Ovary (tissue), 10 donors: ENCODE measurements at places on chromosomes 11 and 22. TPM values are rescaled to one million over a fixed set of nuclear protein-coding genes. Genes with fewer than 3 reads are reported as not detected.

DNA sequence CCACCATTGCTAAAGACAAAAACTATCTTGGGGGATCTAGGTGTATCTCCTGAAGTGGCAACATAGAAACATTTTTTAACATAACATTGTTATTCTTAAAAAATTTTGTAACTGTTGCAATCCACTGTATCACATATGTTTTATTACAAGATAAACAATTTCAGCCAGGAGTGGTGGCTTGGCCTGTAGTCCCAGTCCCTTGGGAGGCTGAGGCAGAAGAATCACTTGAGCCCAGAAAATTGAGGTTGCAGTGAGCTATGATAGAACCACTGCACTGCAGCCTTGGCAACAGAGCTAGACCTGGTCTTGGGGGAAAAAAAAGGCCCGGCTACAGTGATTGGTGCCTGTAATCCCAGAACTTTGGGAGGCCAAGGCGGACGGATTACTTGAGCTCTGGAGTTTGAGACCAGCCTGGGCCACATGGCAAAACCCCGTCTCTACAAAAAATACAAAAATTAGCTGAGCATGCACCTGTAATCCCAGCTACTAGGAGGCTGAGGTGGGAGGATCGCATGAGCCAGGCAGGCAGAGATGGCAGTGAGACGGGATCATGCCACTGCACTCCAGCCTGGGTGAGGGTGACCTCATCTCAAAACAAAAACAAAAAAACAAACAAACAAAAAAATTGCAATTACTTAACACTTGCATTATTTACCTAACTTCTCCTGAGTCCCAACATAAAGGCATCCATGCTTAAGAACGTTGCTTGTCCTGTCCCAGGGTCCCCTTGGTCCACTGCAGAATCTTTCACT, 1.5 kb upstream of the DEPDC5 start:
- DNase-seq: no peak

GRCh38 chr11:25855916-25856315, 476.0 kb upstream of the ANO3 start:
- no peak for DNase-seq

- no peak for DNase-seq
Observed at GRCh38 chr22:17281440-17281841, 62.2 kb upstream of the ADA2 start.

GRCh38 chr11:28922386-28922981, 814.3 kb downstream of the METTL15 start:
- no peak for DNase-seq

GRCh38 chr22:48227341-48228018, 1465.0 kb downstream of the TBC1D22A start:
- DNase-seq: no peak

DNA sequence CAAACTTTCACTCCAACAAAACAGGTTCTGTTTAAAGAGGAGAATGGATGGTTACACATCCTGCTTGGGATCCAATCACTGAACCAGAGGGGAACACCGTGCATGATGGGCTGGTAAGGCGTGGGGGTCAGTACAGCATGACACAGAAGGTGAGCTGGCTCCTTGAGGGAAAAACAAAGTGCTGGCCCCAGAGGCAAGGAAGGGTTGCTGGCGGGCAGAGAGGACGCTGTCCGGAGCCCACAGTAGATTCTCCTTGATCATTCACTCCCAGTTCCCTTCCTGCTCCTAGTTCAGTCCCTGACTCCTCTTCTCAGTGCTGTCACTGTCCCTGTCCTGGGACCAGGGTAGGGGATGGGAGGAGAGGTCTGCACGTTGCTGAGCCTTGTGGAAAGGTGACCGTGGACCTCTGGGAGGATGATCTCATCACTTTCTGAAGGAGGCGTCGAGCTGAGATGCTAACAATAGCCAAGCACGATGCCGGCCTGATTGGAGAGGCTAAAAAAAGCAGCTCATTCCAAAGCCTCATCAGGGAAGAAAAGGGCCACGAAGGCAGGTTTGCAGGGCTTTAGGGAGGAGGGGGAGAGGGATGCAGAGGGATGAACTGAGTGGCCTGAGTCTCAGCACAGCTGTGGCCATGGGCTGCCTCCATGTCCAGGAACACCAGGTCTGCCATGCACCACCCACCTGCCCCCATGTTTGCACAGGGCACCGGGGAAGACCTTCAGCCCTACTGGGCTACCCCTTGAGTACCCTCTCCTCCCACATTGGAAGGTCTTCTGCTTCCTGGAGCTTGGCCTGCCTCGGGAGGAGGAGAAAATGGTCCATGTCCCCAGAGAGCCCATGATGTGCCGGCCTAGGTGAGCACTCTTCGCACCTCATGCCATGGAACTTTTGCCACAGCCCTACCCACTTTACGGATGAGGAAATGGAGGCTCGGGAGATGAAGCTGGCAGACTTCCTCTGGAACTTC, 72.7 kb upstream of the RTL6 start:
- DNase-seq: no peak

GRCh38 chr11:115503083-115503885, 931 bp downstream of the CADM1 start:
- peak; percentile 76 for DNase-seq

The GGTLC3 gene
- not detected for total RNA-seq

The CHKA gene
- total RNA-seq: 45.3 TPM

The DDIAS gene
- 0.69 TPM for total RNA-seq

The HYOU1 gene
- total RNA-seq: 46.0 TPM

The NLRX1 gene
- total RNA-seq: 7.2 TPM

The KCNQ1 gene
- 9.7 TPM for total RNA-seq
